Karpas-422 (cell line): ENCODE measurements at places on chromosomes 1 and 21. TPM values are rescaled to one million over a fixed set of nuclear protein-coding genes. Genes with fewer than 3 reads are reported as not detected.

- H3K36me3 ChIP-seq: no peaks in the 10 kb centered on the region
- H3K4me3 ChIP-seq: peak overlapping the region; percentile 60
- DNase-seq: peak; percentile 76
- H3K27me3 ChIP-seq: no peaks in the 10 kb centered on the region
- peaks cover 75% of the 10 kb centered on the region for H3K4me1 ChIP-seq
Observed at GRCh38 chr1:41239988-41240610, 2.0 kb downstream of the SCMH1 start.

DNA sequence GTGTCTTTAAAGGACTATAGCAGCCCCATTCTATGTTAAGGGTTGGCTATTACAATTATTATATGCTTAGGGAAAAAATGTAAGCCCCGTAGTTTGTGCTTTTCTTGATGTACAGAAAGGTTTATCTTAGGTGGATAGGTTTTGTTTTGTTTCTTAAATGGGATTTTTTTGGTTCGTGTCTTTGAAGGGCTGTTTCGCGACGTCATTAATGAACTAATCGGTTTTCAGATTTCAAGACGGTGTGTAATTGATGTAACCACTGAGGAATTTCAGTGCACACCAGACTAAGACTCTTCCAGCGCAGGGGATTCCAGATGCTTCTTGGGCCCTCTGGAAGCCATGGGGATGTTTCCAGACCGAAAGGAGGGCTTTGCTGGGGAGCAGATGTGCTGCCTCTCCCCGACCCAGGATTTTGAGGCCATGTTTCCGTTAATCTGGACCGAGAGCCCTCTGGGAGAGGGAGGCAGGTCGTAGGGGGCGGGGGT is 4.8 kb upstream of the SIM2 start:
- H3K27me3 ChIP-seq: no peaks in the 10 kb centered on the region
- no peak overlapping the region for H3K4me3 ChIP-seq
- DNase-seq: no peak

GRCh38 chr21:45639206-45640000 is 4.1 kb upstream of the PCBP3 start:
- no peak overlapping the region for H3K4me3 ChIP-seq
- no peaks in the 10 kb centered on the region for H3K27me3 ChIP-seq
- H3K36me3 ChIP-seq: no peaks in the 10 kb centered on the region
- peaks cover 14% of the 10 kb centered on the region for H3K4me1 ChIP-seq
- DNase-seq: no peak

EFCAB14 gene
- 55.5 and 75.0 TPM in 2 replicates for total RNA-seq
